ENCODE measurements at places on chromosomes 13 and 19. TPM values are rescaled to one million over a fixed set of nuclear protein-coding genes. Genes with fewer than 3 reads are reported as not detected.

- H3K4me1 ChIP-seq, result no peaks in the 10 kb centered on the region
- no peak for DNase-seq
- no peaks in the 10 kb centered on the region for H3K27me3 ChIP-seq
Observed at GRCh38 chr13:20738616-20739015, 35.1 kb downstream of the IL17D start.

The XPO4 gene
- 21.0 TPM for total RNA-seq

DNA sequence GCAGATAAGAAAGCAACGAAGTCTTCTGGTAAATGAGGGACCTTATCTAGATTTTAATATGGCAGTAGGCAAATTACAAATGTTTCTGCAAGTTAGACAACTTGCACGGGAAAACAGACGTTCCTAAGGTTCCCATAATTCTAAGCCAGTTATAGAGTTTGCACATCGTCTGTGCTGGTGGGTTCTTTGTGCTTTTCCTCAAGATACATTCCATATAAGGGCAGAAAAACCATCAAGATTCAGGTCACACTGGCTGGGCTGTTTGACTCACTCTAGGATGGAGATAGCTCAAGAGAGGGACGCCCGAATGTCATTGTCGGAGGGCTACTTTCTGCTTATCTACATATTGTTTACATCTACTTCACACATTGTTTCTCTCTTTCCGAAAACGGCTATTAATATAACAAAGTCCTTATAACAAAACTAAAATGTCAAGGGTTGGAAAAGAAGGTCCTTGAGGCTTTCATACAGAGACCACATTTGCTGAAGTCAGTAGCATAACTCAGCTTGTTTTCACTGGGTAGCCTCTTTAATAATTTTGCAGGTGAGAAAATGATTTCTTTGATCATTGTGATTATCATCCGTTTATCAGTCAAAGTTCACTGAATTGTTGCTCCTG lies 44.4 kb downstream of the SOX1 start:
- H3K4me1 ChIP-seq, result no peaks in the 10 kb centered on the region
- no peak for DNase-seq
- H3K36me3 ChIP-seq, result no peaks in the 10 kb centered on the region
- no peak overlapping the region for H3K27ac ChIP-seq

GRCh38 chr19:6587998-6588507 lies 2.9 kb downstream of the CD70 start:
- H3K36me3 ChIP-seq, result no peaks in the 10 kb centered on the region
- DNase-seq, result no peak
- peaks cover 11% of the 10 kb centered on the region for H3K27me3 ChIP-seq
- no peaks in the 10 kb centered on the region for H3K4me1 ChIP-seq

All from prostate gland (tissue), 2 donors.